ENCODE measurements at places on chromosomes 2 and 18.

GRCh38 chr2:208350610-208351009 lies 56.0 kb upstream of the PTH2R start:
- no peak for DNase-seq

DNA sequence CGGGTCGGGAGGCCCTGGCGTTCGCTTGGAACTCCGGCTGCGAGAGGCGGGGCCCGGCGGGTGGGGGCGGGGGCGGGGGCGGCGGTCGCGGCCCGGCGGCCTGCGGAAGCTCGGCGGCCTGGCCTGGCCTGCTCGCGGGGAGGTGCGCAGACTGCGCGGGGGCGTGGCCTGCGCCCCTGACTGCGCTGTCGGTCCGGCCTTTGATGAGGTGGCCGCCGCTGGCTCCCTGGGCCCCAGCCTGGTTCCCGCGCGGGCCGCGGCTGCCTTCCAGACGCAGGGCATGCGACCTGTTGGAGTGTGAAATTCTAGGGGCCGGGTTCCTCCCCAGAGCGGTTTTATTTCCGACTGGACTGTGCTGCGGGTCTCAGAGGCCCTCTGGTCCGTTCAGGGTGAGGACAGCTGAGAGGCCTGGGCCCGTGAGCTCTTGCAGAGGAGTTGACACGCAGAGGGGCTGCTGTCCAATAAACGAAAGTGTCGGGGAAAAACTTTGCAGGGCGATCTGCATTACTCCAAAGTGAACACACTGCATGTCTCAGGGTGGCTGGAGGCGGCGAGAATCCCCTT lies 629 bp downstream of the NRBP1 start:
- DNase-seq = peak; percentile 75

- no peak for DNase-seq
Observed at GRCh38 chr2:78778756-78779510, 246.6 kb upstream of the REG3G start.

DNA sequence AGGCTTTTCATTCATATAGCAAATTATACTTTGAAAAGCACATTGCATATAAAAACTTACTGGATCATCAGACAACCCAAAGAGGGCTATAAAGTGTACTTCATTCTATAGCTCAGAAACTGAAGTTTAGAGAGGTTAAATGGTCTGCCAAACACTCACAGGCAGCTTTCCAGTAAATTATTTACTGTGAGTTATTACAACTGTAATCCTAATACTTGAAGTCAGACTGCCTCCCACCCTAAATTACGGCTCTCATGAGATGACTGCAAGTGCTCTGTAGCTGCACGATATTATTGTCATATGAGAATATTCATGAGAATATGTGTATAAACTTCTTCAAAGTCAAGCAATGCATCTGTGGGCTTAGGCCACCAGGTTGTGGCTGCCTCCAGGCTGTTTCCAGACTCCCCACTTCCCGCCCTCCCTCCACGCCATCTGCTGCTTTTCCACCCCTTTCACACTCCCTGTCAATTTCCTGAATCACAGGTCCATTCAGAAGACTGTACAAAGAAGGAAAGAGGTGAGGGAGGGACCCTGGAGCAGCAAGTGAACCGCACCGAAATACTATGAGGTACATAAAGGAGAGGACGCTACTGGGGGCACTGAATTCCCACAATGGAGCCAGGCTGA lies 111.1 kb upstream of the SPOPL start:
- DNase-seq = no peak

GRCh38 chr18:47151439-47151838 lies 1.1 kb upstream of the HDHD2 start:
- DNase-seq = no peak

GRCh38 chr2:52775674-52776073 lies 991.9 kb upstream of the CHAC2 start:
- DNase-seq = no peak

DNA sequence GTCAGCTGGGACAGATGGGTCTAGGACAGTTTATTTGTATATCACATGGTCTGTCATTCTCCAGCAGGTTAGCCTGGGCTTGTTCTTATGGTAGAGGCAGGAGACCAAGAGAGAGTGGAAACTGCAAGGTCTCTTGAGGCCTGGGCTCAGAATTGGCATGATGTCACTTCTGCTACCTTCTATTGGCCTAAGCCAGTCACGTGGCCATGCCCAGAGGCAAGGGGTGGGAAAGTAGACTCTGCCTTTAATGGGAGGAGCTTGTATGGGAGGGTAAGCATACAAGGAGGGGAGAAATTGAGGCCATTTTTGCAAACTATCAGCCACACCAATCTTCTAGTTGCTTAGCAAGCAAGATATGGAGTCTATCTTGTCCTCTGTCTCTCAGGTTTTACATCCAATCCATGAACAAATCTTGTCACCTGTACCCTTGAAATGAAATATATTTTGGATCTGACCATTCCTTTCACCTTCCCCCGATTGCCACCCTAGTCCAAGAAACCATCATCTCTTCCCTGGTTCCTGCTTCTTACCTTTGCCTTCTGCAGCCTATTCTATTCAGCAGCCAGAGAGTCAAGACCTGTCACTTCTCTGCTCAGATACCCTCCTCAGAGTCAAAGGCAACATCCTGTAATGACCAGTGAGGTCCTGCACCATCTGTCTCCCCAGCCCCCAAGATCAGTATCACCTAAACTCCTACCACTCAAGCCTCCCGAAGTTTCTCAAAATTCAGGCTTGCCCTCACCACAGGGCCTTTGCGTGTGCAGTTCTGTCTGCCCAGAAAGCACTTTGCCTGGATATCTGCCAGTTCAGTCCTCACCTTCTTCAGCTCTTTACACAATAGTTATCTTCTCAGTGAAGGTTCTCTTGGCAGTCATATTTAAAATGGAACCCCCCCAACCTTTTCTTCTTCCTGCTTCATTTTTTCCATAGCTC lies 240.0 kb downstream of the LOXHD1 start:
- no peak for DNase-seq

GRCh38 chr2:82539280-82539621 lies 1919.8 kb downstream of the SUCLG1 start:
- no peak for DNase-seq
